Activated CD4-positive, alpha-beta T cell treated with anti-CD3 and anti-CD28 coated beads for 24 hours (primary cell): ENCODE measurements at places on chromosomes 11 and 22.

- DNase-seq = no peak
These were observed 24.1 kb upstream of the CELSR1 start for GRCh38 chr22:46561435-46561905.

GRCh38 chr11:14119357-14119756 lies 156.8 kb downstream of the SPON1 start:
- peak; percentile 1 for DNase-seq

- DNase-seq = no peak
These were observed 118.3 kb downstream of the CD44 start for GRCh38 chr11:35257281-35257680.

DNA sequence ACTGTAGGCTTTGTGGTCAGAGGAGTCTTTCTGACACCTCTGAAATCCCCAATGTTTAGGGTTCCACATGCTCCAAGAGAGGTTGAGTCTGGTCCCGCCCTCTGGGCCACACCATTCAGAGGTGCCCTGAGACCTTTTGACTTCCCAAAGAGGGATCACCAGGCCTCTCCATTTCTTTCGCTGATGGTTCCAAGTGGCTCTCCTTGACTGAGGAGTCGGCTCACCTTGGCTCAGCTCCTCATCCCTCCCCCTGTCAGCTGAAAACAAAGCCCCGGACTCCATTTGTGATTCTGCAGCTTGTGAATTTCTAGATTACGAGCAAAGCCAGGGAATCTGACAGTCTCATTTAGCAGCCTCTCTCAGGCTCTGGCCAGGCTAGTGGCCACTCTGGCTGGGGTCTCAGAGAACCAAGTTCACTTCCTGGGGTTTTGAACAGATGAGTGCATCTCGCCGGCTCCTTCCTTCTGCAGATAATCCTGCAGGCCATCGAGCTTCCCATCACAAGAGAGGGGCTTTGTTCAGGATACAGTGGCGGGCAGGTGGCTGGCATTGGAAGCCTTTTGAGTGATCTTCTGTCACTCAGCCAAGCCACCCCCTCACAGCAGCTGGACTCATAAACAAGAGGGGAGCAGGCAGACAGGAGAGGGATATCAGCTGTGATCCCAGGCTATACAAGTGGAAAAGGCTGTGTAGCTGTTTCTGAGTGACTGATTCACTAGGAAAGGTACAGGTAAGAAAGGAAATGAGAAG lies 102.9 kb downstream of the TRIM29 start:
- no peak for DNase-seq

GRCh38 chr11:80621871-80622270 lies 1181.0 kb upstream of the TENM4 start:
- DNase-seq = no peak

DNA sequence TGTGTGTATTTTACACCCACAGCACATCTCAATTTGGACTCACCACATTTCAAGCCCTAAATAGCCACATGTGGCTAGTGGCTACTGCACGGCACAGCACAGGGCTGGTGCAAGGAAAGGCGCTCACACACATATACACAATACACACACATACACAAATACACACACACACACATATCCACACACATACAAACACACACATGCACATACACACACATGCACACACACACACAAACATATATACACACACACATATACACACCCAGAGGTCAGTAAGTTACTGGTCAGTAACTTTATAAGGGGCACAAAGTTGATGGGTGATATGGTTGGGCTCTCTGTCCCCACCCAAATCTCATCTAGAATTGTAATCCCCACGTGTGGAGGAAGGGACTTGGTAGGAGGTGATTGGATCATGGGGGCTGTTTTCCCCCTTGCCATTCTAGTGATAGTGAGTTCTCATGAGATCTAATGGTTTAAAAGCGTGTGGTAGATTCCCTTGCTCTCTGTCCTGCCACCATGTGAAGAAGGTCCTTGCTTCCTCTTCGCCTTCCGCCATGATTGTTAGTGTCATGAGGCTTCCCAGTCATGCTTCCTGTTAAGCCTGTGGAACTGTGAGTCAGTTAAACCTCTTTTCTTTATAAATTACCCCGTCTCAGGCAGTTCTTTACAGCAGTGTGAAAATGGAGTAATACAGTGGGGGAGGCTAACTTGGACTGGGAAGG lies 37.6 kb upstream of the DKK3 start:
- DNase-seq = no peak
